ENCODE measurements at places on chromosomes 7 and 10.

- no peak for DNase-seq
Measured at GRCh38 chr7:158286210-158286609, 301.4 kb downstream of the PTPRN2 start.

- no peak for DNase-seq
Measured at GRCh38 chr7:105621176-105621575, 39.9 kb upstream of the EFCAB10 start.

DNA sequence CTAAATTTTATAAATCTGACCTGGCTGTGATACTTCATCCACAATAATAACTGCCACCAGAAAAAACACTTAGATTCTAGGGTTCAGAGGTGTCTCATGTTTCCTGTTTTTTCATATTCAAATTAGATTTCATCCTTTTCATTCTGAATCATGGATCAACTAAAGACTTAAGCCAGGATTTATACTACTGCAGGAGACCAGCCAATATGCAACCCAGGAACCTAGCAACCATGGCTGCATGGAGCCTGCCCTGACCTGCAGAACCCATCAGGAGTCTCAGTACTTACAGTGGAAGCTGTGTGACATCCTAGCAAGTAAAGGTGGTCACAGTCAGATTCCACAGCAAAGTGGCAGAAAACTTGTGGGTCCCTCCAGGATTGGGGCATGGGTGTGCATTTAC, 40.5 kb upstream of the RNF148 start:
- DNase-seq = no peak

GRCh38 chr10:76112826-76113150, 681.4 kb downstream of the LRMDA start:
- no peak for DNase-seq

GRCh38 chr10:128071417-128071782, 54.8 kb downstream of the MKI67 start:
- no peak for DNase-seq

DNA sequence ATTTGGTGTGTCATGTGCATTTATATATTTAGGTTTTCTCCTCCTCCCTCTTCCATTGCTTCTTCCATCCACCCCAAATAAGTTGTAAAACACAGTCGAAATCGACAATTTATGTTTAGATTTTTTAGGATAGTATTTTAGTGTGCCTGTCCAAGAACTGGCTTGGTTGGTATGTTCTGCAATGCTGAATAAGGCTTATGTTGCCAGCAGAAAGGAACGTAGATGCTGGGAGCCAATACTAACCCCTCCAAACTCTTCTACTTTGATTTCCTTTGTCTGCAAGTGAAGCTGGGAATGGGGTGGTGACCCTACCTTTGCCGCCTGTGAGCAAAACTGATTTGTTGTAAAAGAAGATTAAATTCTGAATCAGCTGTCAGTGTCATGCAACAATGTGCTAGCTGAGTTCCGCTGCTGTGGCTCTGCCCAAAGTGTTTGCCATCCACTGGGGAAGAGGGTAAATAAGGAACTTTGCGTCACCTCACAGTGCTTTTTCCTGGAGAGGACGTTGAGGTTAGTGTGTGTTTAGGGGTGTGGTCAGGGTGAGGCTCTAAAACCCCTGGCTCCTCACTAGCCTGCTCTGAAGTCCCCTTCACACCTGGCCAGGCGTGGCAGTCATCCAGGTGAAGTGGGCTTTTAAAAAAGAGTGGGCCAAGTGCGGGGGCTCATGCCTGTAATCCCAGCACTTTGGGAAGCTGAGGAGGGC, 44.4 kb downstream of the TACC2 start:
- peak; percentile 43 for DNase-seq

GRCh38 chr10:19719284-19719683, 96.9 kb upstream of the PLXDC2 start:
- DNase-seq = peak; percentile 45

DNA sequence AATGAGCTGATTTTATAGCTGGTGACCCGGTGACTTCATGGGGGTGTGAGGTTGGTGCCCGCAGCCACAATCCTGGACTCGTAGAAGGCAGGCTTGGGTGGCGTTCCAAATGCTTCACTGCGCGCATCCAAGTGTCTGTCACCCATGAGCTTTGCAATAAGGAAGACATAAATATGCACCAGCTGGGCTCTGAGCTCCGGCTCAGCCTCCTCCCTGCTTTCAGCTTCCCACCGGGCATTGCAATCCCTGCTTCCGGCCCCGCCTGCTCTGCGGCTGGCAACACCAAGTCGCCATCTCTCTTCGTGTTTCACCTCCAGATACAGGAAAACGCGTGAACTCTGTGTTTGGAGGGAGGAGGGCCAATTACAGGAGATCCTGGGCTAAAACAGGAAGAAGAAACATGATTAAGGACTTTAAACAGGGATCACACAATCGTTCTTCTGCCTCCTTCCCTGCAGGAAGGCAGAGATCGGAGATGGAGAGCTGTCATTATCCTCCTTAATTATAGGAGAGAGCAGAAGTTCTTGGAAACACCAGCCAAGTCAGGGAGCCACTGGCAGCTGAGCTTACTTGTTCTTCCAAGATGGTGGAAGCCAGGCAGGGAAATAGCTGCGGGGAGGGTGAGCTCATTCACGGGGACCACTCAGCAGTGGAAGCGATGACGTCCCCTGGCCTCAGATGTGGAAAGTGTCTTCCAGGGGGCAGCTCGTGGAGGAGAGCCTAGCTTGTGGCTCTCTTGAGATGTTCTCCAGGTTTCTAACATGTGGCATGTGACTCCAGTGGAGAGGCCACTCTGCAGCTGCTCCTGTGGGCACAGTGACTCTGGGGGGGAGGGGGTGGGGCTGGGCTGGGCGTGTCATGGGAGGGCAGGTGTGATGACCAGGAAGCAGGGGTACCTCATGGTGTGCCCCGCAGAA, 134.9 kb downstream of the CAMK1D start:
- peak; percentile 62 for DNase-seq

DNA sequence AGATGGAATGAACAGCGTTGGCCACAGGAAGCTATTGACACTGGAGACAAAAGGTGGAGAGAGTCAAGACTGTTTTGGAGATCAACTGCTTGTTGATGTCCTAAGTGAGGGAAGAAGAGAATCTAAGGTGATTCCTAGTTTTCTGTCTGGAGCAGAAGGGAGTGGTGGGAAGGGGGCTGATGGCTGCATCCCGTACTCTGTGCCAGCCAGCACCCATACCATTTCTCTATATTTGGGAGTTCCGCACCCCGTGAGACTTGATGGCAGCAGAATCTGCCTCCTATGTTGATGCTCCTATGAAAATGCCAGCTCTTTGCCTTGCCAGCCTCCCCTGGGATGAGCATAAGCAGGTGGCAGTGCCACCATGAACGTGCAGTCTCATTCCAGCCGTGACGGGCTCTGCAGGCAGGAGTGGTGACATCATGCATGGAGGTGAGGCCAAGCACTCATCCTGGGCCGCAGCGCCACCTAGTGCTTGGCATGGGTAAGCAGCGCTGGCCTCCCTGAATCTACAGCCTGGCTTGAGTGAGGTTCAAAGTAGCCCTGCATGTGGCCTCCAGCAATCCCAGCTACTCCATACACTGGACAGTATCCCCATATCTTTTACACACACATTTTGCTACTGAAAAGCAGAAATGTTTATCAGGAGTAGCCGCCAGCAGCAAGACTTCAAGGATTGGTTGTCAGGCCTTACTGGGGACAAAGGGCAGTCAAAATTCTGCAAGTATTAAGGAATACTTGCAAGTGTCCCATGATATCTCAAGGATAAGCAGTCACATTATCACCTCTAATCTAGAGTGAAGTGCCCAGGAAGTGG, 43.0 kb downstream of the PODXL start:
- DNase-seq = peak; percentile 61

DNA sequence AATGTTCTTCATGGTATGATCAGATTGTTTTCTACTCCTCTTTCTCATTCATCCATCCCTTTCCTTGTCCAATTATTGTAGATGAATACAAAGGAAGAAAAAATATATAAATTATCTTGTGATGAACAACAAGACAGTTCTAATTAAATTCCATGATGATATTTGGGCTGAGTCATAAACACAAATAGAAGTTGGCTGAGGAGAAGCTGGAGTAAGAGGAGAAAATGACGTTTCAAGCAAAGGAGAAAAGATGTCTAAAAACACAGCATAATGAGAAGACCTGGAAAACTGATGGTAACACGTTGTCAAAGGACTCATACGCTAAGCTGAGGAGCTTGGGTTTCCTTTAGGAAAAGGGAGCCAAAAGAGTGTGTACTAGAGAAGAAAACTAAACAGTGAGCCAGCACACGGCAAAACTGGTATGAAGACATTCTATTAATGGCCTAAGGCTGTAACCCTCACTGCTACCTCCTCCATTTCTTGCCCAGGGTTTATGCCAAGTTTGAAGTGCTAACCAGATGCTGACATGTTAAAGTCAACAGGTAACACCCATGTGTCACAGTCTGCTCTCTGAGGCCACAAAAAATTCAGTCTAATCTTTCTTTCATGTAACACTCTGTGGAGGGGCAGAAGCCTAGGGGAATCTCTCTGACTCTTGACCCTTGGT, 26.1 kb downstream of the ZFAND4 start:
- no peak for DNase-seq

GRCh38 chr7:71339924-71340323, 208.0 kb downstream of the GALNT17 start:
- no peak for DNase-seq

DNA sequence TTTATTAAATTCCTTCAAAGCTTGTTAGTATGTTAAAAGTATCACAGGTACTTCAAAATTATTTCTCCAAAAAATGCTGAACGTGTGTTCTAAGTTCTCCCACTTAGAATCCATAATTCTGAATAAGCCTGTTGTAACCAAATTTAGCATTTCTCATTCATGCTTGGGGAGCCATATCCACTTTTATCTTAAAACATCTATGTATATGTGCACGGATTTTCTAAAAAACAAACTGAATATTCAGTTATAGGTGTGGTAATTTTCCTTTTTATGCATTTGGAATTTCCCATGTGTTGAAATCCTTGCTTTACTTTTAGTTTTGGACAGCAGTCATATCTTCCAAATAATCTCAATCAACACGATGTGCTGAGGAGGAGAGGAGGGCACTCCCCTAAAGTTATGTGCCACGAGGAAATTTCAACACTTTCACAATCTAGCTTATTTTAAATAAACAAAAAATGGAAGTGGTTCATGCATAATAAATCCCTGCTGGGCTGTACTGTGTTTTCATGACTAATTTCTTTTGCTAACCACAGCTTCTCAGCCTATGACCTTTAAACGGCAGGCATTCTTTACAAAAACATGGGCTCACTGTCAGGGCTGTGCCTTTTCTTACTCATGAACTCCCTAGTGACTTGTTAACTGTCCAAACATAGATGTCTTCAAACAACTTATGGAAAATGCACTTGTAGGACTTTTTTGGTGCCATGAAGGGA, 380.3 kb upstream of the SEMA3C start:
- no peak for DNase-seq

DNA sequence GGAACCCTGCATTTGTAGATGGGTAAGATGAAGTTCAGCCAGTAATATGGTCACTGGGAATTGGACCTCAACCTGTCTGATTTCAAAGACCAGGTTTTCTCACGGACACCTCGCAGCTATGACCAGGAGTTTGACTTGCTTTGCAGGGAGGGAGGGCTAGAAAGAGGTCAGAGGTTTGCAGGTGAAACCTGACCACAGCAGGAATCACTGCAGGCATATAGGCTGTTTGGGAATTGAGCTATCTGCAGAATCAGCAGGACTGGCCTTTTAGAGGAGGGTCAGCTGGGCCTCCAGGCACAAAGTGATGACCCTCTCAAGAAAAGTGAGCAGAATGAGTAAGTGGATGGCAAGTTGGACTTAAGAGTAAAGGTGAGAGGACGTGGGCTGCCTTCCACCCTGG, 166.3 kb downstream of the ADRA2A start:
- DNase-seq = no peak

GRCh38 chr7:120582916-120583315, 275.0 kb downstream of the TSPAN12 start:
- DNase-seq = no peak
